ENCODE measurements at places on chromosomes 1 and 21. TPM values are rescaled to one million over a fixed set of nuclear protein-coding genes. Genes with fewer than 3 reads are reported as not detected.

- H3K4me1 ChIP-seq: peaks cover 3% of the 10 kb centered on the region
- H3K27me3 ChIP-seq: no peaks in the 10 kb centered on the region
- no peak overlapping the region for H3K27ac ChIP-seq
- peak; percentile 90 for DNase-seq
- peaks cover 5% of the 10 kb centered on the region for H3K36me3 ChIP-seq
These were observed 12.7 kb upstream of the C1orf167 start for GRCh38 chr1:11749203-11749689.

- H3K36me3 ChIP-seq: no peaks in the 10 kb centered on the region
- no peak for DNase-seq
- H3K4me3 ChIP-seq: no peak overlapping the region
These were observed 119.7 kb upstream of the LMO4 start for GRCh38 chr1:87208931-87209330.

The PANK4 gene
- total RNA-seq: 36.4 TPM

The TRIM17 gene
- 19.6 TPM for total RNA-seq

The BACH1 gene
- total RNA-seq: 58.2 TPM

Measured in endodermal cell (in vitro differentiated cells).